ENCODE measurements at places on chromosomes 4 and X.

DNA sequence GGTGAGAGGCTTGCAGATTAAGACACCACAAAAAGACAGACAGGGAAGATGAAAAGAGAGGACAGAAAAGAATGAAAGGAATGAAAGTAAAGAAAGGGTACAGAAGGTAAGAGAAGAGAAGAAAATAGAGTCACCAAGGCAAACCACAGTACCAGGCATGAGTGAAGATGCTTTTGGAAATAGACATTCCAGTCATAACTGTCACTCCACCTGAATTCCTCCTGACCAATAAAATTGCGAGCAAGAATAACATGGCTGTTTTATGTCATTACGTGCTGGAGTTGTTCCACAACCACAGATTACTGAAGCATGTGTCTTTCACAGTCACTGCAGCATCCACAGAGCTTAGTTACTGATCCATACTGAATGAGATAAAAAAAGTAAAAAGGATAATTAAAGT lies 864.9 kb upstream of the SLIT2 start:
- no peak for DNase-seq

DNA sequence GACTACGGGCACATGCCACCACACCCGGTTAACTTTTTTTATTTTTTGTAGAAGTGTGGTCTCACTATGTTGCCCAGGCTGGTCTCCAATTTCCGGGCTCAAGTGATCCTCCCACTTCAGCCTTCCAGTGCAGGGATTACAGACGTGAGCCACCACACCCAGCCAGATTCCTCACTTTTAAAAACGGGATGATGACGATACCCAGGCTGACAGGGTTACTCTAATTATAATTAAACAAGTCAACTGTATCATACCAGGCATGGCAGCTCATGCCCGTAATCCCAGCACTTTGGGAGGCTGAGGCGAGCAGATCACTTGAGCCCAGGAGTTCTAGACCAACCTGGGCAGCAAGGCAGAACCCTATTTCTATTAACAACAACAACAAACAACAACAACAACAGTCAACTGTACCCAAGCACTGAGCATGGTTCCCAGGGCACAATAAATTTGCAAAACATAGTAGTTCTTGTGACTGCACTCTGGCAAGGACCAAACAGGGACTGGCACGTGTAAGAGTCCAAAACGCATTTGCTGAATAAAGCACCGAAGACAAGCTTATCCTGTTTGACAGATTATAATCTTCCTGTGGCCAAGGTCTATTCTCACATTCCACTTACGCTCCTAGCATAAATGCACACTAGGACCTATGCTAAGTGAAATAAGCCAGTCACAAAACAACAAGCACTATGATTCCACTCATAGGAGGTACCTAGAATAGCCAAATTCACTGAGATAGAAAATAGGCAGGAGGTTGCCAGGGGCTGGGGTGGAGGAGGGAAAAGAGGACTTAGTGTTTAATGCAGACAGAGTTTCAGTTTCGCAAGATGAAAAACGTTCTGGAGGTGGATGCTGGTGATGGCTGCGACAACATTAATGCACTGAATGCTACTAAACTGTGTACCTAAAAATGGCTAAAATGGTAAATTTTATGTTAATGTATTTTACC lies 77.5 kb downstream of the IRF2 start:
- no peak for DNase-seq

DNA sequence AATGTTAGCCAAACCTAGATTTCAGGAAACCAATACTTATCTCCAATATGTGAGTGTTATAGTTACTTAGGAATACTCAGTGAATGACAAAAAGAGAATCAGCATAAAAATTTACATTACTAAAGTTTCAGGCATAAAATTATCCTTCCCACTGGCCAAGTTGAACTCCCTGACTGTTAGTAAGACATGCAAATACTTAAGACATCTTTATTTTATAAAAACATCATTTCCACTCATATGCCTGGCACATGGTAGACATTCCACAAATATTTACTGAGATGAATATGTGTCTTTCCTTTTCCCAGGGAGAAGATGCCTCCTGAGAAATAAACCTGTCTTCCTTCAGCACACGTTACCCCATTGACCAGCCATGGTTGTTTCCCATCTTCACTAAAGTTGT lies 7.3 kb downstream of the VEGFD start:
- DNase-seq, result no peak

DNA sequence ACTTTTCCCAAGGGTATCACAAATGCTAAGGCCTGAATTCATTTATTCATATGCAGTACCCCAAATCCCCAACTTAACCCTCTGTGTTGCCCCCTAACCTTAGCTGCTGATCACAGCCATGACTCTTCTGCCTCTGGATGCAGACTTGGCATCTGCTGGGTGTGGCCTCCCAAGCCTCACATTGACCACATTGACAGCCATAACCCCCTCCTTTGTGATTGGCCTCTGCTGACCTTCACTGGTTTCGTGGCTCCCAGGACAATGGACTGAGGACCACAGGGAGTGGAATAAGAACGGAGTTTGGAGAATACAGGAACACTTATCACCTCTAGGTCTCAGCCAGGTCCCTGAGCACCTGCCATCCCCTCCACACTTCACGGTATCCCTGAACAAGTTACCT lies 123.6 kb upstream of the CPEB2 start:
- no peak for DNase-seq

DNA sequence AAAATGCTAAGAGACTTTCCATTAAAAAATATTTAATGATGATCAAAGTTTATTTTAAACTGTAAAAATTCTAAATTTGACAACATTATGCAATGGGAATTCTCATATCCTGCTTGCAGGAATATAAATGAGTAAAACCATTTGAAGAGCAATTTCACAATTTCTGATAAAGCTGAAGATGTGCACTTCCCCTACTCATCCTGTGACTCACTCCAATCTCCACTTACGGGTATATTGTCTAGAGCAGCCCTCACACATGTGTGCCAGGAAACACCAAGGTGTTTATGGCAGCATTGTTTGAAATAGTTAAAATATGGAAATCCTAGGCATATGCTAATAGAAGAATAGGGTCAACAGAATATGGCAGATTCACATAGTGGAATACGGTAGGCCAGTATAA lies 158.4 kb downstream of the PDHA2 start:
- no peak for DNase-seq

GRCh38 chr4:158936238-158936637 lies 166.6 kb upstream of the RAPGEF2 start:
- DNase-seq, result no peak

DNA sequence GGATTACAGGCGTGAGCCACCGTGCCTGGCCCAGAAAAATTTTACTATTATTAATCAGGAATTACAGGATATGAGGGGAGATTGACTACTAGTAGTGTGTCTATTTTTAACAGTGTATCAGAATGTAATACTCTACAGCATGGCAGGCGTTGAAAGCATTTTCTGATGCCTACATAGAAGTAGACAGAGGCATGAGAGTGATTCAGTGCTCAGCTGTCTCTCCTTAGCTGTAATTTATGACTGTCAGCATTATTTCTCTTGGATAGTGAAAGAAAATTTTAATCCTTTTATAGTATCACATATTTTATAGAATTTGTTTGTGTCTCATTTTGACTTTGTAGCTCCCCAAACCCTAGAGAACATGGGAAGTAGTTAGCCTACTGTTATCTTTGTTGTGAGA lies 20.7 kb downstream of the ARHGAP24 start:
- DNase-seq, result no peak

GRCh38 chrX:47198026-47198686 lies 4.5 kb downstream of the UBA1 start:
- no peak for DNase-seq

DNA sequence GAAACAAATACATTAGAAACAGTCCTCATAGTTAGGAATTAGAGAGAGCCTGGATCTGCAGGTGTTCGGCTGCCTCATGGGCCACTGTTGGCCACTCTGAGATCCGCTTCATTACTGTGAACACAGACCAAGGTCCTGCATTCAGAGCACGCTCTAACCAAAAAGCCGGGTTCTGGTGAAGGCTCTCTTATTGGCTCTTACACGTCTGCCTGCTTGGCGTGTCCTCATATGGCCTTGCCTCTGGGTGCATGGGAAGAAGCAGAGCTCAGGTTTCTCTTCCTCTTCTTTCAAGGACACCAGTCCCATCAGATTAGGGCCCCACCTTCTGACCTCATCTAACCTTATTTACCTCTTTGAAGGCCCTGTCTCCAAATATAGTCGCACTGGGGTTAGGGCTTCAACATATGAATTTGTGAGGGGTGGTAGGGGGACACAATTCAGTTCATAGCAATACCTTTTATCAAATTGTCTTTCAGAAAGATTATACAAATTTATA lies 37.1 kb upstream of the ELF2 start:
- no peak for DNase-seq

DNA sequence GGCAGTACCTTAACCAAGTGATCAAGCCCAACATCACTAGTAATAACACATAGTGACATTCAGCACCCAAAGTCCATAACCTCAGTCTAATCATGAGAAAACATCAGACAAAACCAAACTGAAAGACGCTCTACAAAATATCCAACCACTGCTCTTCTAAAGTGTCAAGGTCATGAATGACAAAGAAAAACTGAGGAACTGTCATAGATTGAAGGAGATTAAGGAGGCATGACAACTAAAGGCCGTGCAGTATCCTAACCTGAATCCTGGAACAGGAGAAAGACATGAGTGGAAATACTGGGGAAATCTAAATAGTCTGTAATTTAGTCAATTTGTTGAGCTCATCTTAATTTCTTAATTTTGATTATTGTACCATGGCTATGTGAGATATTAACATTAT lies 38.2 kb upstream of the EXOC1L start:
- no peak for DNase-seq

DNA sequence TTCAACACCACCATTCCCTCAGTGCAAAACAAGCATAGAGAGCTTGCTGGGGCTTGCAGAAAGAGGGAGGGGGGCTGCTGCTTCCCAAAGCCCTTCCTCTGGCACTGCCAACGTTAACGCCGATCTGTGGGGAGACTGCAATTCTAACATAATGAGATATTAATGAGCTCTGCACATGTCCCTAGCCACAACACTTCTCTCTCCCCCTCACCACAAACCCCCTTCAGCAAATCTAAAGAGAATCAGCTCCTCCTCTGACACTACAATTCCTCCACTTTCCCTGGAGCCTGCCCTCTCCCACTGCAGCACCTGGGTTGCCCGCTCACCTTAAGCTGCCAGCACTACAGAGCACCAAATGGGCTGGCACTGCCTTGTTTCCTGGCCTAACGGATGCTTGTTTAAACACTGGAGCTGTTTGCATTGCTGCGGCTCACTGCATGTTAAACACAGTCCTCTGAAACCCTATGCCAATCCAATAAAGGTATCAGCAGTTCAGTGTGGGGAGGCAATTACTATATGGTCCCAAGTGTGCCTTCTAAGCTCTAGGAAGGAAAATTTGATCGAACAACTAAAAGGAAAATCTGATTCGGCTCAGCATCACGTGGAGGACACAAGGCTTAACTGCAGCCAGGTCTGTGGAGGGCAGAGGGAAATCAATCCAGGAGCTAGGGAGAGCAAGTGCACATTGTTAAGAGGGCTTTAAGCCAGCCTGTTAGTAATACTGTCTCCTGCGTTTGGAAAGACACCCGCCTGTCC lies 232.4 kb downstream of the MAML3 start:
- no peak for DNase-seq

- no peak for DNase-seq
Measured at GRCh38 chr4:36316607-36317006, 35.2 kb downstream of the DTHD1 start.

GRCh38 chr4:183609151-183609550 lies 49.8 kb downstream of the RWDD4 start:
- DNase-seq, result no peak

- DNase-seq, result no peak
Measured at GRCh38 chr4:54076673-54077072, 12.3 kb upstream of the CHIC2 start.

DNA sequence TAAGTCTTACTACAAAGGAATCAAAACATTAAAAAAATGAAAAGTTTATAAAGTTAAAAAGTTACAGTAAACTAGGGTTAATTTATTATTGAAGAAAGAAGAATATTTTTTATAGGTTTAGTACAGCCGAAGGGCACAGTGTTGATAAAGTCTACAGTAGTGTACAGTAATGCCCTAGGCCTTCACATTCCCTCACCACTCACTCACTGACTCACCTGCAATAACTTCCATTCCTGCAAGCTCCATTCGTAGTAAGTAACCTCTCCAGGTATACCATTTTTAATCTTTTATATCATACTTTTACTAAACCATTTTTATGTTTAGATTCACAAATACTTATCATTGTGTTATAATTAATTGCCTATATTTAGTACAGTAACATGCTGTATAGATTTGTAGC lies 307.5 kb upstream of the FAM241A start:
- DNase-seq, result no peak

GRCh38 chr4:102518703-102519131 lies 17.6 kb downstream of the NFKB1 start:
- DNase-seq, result no peak

GRCh38 chrX:74344280-74344622 lies 40.3 kb downstream of the ZCCHC13 start:
- DNase-seq, result no peak

DNA sequence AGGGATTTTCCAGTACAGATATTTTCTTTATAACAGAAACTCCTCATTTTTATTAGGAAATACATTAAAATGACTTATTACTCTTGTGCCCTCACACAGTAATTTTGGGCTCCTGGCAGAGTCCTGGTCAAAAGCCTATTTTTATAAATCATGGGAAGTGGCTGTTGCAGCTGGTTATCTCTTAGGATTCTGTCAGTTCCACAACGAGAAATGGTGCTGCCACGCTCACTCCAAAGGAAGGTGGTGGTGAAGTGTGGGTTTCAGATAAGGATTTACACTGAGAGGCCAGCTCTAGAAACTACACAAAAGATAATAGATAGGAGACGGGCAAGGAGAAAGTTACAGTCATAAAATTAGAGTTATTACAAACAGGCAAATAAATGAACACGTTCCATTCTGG lies 159.2 kb upstream of the FAM241A start:
- DNase-seq, result no peak

DNA sequence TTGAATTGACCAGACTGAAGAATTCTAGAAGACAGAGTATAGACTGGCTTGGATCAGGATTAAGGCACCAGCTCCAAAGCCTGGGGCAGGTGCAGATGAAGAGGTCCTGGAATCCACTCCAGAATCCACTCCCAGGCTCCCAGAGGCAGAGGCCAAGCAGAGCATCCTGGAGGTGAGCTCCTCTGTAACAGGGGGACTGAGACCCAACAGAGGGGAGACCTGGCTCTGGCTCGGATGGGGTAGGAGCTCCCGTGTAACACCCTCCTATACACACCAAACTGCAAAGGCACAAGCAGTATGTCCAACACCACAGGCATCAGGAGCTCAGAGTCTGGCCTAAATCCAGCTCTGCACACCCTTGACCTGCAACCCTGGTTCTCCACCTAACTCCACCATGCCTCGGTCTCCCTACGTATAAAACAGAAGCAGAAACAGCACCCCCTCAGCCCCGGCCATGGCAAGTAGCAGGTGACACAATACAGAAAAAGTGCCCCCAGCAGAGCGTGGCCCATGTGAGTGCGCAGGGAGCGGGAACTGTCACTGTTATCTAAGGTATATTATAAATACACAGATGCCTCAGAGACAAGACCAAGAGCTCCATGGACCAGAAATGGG lies 14.9 kb downstream of the RNF212 start:
- no peak for DNase-seq
